Stimulated activated CD4-positive, alpha-beta T cell treated with anti-CD3 and anti-CD28 coated beads, Interleukin-4, amount 100 ng/mL, for 48 hours (primary cell): ENCODE measurements at places on chromosomes 5 and 9.

GRCh38 chr5:12399868-12400267, 495.6 kb upstream of the CTNND2 start:
- DNase-seq = no peak

DNA sequence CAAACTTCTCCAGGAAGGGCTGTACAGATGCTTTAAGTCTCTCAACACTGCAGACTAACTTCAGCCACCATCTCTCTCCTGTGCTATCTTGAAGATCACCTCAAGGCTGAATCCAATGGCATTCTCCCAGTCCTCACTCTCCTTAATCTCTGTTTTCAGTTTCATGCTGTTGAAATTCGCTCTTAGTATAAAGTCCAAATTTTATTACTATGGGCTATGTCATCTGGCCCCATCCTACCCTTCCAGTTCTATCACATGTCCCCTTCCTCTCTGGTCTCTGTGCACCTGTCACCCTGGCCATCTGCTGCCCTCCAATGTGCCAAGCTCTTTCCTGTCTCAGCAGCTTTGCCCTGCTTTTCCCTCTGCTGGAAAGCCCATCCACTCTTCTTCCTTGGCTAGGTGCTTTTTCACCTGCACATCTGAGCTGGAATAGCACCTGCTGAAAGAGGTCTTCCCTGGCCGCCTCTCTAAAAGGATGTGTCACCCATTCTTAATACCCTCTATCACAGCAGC, 284.7 kb upstream of the MAP3K1 start:
- no peak for DNase-seq

- no peak for DNase-seq
Observed at GRCh38 chr9:130332384-130332926, 66.9 kb downstream of the HMCN2 start.

- DNase-seq = no peak
Observed at GRCh38 chr5:78638423-78638822, 10.1 kb downstream of the LHFPL2 start.

- no peak for DNase-seq
Observed at GRCh38 chr9:12702160-12702758, 9.1 kb downstream of the TYRP1 start.

DNA sequence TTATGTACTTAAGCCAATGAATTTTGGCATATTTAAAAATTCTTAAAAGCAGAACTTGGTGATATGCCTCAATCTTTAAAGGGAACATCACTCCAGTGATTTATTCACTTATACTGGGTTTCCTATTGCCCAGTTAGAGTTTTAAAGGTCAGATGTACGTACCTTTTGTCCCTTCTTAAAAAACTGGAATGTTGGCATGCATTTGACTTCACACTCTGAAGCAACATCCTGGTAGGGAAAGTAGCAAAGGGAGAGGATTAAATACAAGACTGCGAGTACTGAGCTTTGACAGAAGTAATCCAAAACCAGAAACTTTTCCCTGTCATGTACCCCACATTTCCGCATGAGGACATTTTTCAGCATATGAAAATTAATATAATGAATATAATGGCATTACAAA, 11.7 kb downstream of the TXN start:
- no peak for DNase-seq

GRCh38 chr9:121912812-121913627, 180.1 kb downstream of the TTLL11 start:
- no peak for DNase-seq

DNA sequence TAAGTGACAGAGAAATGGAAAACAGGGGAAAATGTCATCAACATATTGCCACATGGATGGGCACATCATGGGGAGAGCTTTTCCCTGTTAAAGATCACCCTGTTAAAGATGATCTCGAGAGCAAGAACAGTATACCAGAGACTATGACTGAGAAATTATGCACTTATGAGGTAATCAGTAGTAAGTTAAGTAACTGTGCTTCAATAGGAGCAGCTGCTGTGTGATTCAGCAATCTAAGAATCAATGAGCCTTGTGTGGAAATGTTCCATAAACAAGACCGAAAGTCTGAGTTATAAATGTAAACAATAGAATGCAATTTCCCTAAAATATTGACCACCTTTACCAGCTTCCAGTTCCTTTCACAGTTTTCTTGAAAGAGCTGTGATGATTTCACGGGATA, 582.3 kb downstream of the CAAP1 start:
- no peak for DNase-seq

DNA sequence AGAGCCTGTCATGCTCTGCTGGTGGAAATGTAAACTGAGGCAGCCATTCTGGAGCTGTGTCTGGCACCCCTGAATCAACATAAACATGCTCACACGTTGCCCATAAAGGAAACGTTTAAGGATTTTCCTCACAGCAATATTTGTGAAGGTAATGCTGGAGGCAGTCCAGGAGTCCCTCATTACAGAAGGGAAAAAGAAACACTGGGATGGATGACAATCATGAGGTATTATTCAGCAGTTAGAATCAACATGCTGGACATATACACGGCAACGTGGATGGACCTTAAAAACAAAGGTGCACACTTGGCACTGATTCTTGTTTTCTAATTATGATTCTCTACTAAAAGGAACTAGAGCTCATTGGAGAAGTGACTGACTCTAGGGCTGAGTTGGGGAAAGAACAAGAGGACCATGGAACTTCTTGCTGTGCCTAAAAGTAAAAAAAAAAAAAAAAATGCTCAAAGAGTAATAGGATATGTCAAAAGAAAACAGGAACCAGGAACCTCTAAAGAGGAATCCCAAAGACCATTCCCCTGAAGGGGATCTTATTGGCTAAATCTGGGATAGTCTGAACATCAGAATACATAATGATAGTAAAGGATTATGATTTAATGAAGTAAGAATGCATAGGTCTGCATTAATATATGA, 18.6 kb downstream of the B4GALT1 start:
- DNase-seq = no peak

- DNase-seq = no peak
Observed at GRCh38 chr9:114319147-114319546, 3.8 kb upstream of the ORM1 start.

GRCh38 chr5:61251874-61252642, 80.0 kb upstream of the ZSWIM6 start:
- DNase-seq = no peak

- DNase-seq = no peak
Observed at GRCh38 chr5:10520706-10521105, 43.2 kb upstream of the ANKRD33B start.

GRCh38 chr5:145978708-145979107, 42.3 kb downstream of the SH3RF2 start:
- no peak for DNase-seq

- DNase-seq = no peak
Observed at GRCh38 chr5:95858023-95858461, 35.5 kb upstream of the GLRX start.

DNA sequence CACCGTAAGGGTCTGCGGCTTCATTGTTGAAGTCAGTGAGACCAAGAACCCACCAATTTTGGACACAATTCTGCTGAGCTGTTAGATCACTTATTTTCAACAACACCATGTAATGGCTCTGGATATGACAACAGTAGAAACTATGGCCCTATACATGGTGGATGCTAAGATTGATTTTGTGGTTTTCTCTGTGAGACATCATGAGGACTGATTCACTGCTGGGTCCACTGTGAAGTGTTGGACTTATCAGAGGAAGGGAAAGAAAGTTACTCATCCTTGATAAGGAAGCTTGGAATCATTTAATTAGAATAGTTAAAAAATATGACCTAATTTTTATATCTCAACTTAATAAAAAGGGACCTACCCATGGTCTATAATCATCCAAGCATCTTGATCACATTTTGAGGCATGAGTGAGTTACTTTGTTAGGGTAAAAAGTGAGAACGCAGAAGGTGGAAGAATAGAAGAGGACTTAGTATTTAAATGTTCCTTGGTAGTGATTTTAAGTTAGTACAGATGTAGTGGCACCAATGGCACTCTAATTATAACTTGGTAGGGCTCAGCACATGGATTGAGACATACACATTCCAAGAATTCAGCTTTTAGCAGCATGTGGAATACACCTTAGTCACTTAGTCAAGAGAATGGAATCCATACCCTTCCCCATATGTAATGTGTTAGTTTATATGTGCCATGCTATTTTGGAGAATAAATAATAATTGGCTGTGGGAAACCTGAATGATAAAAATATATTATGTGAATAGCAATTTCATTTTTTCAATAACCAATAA, 123.5 kb upstream of the CD180 start:
- no peak for DNase-seq

DNA sequence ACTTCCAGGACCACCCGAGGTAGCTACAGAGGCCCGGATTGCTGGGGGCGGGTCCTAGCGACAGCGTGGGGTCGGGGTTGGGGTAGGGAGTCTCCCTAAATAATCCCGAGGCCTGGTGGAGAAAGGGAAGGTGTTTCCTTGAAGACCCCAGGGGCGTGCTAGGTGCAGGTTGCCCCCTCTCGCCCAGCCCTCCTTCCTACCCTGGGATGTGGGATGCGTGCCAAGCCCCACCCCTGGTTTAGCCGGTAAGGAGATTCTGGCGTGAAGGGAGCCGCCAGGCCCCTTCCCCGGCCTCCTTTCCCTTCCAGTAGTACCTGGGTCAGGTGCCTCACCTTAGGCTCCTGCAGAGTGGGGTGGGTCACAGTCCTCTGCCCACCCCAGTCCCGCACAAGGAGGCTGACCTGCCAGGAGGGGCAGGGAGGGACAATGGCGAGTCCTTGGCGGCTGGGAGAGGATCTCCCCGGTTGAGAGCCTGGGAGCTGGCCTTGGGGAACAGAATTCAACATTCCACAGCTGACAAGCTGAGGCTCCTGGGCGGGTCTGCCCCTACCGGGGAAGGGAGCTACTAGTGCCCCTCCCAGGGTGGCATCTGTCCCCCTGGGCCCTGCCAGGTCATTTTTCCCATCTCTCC, 674 bp downstream of the TSPAN17 start:
- no peak for DNase-seq

- no peak for DNase-seq
Observed at GRCh38 chr9:81650586-81651515, 38.5 kb downstream of the TLE1 start.

DNA sequence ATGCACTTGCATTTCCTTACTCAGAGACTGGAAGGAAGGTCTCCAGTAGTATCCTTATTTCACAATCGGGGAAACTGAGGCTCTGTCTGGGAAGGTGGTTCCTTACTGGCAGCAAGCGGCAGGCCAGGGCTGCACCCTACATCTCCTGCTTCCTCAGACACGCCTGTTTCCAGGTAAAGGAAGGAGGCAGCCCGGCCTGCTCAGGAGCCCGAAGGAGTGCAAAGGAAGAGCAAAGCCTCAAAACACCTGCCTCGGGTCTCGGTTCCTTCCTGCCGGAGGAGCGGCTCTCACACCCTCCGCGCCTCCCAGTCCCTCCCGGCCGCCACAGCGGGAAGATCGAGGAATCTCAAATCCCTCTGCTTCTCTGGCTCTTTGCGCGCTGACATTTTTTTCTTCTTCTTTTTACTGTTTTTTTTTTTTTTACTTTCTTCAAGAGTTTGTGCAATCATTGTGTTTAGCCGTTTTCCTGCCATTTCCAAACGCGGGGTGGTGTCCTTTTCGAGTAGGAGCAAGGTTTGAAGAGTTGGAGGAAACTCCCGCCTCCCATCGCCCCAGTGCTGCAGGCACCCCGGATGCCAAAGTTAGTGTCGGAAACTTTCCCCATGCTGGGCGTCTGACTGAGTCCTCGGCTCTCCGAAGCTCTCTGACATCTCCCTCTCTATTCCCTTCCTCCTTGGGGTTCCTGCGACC, 1.0 kb downstream of the GGTA1 start:
- DNase-seq = no peak

DNA sequence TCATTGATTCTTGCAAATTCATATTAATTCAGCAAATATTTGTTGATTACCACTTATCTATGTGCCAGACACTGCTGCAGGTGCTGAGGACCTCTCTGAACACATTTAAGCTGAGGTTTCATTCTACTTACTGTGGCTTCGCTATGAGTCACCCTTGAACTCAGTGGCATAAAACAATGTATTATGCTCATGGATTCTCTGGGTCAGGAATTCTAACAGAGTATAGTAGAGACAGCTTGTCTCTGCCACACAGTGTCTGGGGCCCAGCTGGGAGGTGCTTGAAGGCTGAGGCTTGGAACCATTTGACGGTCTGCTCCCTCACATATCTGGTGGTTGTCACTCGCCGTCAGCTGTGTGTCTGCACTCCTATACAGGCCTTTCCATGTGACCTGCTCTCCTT, 124.3 kb upstream of the NR3C1 start:
- no peak for DNase-seq
